ENCODE measurements at places on chromosomes 3 and 15.
A peak's percentile ranks its signal among the peaks of the same experiment; 100 is the strongest.

GRCh38 chr3:59717679-59718205, 667.9 kb upstream of the CFAP20DC start:
- DNase-seq, result no peak

DNA sequence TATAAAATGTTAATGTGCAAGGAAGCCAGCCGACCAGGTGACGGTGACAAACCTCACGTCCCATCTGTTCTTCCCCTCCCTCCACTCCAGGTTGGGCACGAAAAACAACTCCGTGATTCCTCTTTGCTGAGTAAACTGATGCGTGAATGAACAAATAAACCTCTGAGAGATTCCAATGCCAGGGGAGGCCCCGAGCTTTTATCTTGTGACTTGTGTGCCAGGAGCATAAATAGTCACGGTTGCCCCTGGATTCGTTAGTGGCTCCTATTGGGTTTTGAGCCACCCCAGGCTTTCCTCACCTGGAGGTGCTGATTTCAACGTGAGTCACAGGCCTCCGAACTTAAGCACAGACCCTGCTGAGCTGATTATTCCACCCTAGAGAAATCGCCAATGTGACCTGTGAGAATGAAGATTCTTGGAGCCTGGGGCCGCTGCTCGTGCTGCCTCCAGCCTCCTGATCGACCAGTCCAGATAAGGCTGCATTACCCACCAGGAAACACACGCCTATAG, 119.2 kb downstream of the SHQ1 start:
- DNase-seq, result no peak

DNA sequence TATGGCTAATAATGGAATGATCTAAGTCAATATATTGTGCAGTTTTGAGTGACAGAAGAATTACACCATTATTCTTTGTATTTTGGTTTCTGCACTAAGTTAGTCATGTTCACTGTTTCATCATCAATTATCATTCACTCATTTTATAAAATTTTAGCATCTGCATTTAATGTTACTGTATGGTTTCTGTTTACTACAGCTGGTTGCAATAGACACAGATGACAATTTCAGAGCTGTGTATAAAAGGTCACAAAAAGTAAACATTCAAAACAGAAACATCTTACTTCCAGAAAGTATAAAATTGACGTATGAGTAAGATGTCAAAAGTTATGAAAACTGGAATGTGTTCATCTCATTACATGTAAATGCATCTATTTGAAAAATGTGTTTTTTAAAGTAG, 111.1 kb upstream of the GBE1 start:
- DNase-seq, result no peak

- DNase-seq, result no peak
Measured at GRCh38 chr15:77702211-77702957, 69.7 kb upstream of the LINGO1 start.

- peak; percentile 8 for DNase-seq
Measured at GRCh38 chr15:64461721-64462162, 1.4 kb downstream of the ZNF609 start.

DNA sequence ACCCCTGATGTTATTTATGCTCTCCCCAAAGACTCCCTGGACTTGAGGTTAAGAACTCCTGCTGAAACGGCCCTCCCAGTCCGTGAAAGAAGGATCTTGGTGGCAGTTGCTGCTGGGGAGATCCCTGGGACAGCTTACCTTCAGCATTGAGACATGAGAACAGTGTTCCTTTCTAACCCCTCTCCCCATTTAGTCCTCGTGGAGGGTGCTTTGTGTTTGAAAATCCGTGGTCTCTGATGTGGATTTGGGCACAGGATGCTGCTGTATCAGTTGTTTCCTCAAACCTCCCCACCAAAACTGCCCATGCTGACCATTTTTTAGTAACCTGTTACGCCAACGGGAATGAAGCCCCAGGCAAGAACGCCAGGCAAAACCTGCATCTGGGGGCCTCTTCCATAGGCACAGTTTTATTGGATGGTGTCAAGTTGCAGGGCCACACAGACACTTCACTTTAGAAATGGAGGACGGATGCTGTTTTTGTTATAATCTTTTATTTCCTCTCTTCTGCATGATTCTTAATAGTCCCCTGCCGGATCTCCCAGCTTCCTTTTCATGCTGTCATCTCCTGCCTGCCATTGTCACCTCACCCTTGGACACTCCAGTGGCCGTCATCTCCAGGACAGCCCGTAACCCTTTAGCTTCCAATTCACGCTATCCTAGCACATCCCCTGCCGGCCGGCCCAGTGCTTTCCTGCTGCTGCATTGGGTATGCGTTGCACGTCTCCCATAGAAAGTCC, 31.7 kb upstream of the CEMIP start:
- DNase-seq, result no peak

- DNase-seq, result no peak
Measured at GRCh38 chr3:47019201-47019600, 39.7 kb downstream of the NBEAL2 start.

DNA sequence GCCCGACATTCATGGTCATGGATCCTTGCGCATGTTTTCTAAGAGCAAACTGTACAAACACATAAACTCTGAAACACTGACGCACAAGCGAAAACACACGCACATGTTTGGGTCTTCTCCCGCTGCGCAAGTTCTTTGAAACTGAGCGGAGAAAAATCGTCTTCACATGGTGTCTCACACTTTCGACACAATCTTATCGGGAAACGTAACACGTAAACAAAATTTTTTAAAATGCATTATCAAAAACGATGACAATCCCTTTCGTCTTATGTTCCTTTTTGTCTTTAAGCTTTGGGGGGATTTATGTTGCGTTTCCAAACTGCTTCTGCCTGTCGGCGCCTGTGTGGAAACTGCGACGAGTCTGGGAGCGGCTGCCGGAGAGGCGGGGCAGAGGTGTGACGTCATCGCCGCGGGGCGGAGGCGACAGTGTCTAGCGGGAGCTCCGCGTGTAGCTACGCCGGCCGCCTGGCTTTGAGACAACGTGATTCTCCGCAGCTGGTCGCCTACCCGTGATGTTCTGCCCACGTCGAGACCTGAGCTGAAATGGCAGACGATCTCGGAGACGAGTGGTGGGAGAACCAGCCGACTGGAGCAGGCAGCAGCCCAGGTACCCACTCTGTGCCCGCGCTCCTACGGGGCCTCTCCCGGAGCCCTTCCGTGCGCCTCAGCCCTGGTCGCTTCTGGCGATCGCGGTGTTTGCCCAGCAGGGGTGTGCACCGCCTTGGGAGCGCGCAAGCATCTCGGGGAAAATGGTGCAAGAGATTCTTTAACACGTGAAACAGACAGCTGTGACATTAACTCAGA, at the start of gene CMSS1:
Gene CMSS1, plus strand, starts transcription at position 426 of the 804 bp plus-strand sequence.
- peak; percentile 83 for DNase-seq

DNA sequence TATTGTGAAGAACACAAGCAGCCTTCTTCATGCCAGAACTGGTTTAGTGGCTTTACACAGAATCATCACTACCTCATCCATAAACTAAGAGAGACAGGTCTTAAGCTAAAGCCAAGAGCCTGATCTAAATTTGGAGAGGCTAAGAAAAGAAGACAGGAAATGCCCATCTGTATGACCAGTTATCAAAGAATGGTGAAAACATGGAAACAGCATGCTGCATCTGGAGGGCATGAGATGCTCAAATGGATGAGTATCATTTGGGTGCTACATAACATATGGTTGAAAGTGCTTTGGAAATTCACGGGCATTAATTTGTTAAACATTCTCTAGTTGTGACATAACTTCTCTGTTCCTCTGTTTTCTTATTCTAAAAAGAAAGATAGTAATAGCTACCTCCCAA, 112.5 kb downstream of the CPNE4 start:
- no peak for DNase-seq

GRCh38 chr3:170055209-170055608, 17.4 kb downstream of the GPR160 start:
- DNase-seq, result no peak

- DNase-seq, result no peak
Measured at GRCh38 chr3:139654637-139655365, 23.0 kb downstream of the NMNAT3 start.

GRCh38 chr3:35965908-35966307, 326.6 kb downstream of the ARPP21 start:
- no peak for DNase-seq

- DNase-seq, result no peak
Measured at GRCh38 chr3:169913323-169913722, 2.0 kb downstream of the SAMD7 start.

DNA sequence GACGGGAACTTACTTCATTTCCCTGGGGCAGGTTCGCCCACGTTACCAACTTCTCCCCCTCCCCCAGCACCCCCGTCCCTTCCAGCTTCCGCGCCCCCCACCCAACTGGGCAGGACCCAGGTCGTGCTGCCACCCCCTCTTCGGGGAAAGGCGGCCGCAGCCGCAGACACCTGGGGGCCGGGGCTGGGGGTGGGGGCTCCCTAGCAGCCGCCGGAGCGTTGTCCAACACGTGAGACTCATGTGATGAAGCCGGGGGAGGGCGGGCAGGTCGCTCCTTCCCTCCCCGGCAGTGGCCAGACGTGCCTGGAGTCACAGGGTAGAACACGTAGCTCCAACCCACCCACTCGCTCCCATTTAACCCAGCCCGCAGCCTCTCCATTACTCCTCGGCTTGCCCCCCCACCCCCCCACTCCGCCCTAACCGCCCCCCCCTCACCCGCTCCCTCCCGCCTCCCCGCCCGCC, 240 bp upstream of the BHLHE40 start:
- peak; percentile 91 for DNase-seq

- no peak for DNase-seq
Measured at GRCh38 chr15:85623315-85624049, 171.2 kb downstream of the KLHL25 start.

DNA sequence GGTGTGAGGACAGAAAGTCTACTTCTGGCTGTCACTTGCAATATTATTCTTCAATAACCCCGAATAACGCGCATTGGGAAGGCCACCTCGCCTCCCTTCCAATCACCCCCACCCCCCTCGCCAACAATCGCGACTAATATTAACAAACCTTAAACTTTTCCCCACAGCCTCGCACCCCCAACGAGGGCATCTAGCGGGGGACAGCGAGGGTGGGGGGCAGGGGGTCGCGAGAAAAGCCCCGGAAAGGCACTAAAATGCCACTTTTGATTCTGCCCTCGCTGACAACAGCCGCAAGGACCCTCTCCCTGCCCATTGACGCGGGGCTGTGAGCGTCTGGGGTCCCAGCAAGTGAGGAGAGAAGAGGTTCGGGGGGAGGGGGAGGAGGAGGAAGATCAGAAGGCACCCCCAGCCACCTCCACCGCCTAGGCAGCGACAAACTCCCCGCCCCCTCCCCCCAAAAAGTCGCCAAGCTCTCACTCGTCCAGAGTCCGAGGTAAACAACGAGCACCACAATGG, 868 bp downstream of the SATB1 start:
- DNase-seq, result no peak

DNA sequence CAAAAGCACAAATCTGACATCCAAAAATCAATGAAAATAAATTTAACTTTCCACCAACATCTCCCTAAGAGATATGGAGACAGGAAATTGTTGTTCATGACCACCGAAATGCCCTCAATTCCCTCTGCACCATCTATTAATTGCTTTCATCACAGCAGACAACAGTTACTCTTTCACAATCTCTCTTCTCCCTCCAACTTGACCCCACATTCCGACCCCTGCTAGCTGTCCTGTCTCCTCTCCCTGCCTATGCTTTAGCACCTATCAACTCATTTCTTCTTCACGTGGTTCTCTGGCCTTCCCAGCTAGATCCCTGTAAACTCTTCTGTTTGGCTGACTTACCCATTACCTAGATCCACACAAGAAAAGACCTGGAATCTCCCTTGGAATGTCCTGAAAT, 173.9 kb upstream of the ADAMTS9 start:
- DNase-seq, result no peak

DNA sequence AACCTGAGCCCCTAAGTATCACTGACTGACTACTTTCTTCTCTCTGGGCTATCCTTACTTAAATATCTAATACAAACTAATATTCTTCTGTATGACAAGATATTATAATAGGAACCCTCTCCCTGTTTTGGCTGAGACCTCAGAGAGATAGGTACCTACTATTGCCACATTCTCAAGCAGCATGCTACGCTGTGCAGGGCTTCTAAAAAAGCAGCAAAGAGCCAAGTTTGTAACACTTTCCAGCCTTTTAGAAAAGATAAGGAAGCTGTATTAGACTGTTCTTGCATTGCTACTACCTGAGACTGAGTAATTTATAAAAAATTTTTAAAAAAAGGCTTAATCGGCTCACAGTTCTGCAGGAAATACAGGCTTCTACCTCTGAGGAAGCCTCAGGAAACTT, 126.8 kb upstream of the ABI3BP start:
- DNase-seq, result no peak

DNA sequence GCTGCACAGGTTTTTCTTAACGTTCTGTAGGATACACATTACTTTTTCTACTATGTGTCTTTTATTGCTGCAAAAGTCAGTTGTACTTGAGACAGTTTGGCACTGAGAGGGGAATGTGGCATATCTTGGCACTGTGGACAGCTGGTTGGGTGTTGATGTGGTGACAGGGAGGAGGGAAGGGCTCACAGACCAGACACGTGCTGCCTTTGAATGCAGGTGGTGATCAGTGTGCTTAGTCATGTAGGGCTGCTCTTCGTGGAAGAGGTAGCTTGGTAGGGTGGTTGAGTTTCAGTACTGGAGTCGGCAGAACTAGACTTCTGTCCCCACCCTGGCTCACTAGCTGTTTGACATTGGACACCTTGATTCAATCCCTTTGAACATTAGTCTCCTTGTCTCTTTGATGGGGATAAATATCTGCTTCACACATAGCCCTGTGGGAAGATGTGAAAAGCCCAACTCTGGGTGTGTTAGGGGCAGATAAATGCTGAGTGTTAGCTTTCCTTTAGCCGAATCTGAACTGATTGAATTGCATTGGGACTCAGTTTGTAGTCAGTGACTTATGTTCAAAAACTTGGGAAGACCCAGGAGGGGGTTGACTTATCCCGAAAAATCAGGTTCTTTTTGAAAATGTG, 108.4 kb downstream of the PTPRG start:
- no peak for DNase-seq

DNA sequence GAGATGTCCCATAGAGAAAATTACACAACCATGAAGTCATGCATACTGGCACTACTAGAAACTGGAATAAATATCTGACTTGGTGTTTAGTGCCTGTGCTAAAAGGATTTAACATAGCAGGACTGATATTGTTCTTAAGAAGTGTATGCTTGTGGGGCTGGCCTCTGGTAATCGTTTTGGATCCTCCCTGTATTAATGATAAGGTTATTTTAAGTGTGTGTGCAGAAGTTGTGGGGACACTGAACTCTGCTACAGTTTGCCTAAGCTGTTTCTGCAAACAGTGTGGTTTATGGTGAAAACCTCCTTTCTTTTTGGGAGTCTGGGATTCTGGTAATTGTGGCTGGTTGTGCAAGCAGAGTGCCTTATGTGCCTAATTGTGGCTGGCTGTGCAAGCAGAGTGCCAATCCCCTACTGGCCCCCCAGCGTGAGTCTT, 120.8 kb downstream of the CLASP2 start:
- DNase-seq, result no peak

Data from anterior cingulate cortex (tissue), 58 donors.